ENCODE measurements at places on chromosomes 7 and 10.
A peak's percentile ranks its signal among the peaks of the same experiment; 100 is the strongest.

- no peak for DNase-seq
These were observed 17.9 kb upstream of the CLEC2L start for GRCh38 chr7:139505563-139505962.

DNA sequence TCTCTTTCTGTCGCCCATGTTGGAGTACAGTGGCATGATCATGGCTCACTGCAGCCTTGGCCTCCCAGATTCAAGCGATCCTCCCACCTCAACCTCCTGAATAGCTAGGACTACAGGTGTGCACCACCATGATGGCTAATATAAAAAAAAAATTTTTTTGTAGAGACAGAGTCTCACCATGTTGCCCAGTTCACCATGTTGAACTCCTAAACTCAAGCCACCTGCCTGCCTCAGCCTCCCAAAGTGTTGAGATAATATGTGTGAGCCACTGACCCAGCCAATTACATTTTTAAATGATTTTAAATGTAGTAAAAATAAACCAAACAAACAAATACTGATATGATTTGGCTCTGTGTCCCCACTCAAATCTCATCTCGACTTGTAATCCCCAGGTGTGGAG, 101.7 kb upstream of the LEP start:
- no peak for DNase-seq

DNA sequence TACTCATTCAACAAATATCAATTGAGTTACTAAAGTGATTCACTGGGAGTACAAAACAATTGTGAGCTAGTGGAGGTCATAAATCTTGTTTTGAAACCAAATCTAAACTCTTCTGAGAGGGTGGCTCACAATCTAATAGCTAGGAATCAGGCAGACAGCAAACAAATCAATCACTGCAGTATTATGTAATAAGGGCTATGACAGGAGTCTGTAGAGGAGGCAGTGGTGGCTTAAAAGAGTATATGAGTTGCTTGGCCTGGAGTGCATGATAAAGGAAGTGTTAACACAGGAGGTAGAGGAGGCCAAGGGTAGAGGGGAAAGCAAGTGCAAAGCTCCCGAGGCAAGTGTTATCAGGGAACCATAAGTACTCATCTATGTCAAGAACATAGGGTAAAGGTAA, 16.5 kb downstream of the MYPN start:
- DNase-seq = no peak

- no peak for DNase-seq
These were observed 28.1 kb upstream of the RPA3 start for GRCh38 chr7:7746458-7746857.

- DNase-seq = no peak
These were observed 25.3 kb upstream of the PPIF start for GRCh38 chr10:79321951-79322350.

- DNase-seq = no peak
These were observed 11.7 kb downstream of the NIPSNAP2 start for GRCh38 chr7:55975988-55976633.

- no peak for DNase-seq
These were observed 691.9 kb downstream of the INHBA start for GRCh38 chr7:41010967-41011366.

- DNase-seq = no peak
These were observed 234.2 kb downstream of the PRPF18 start for GRCh38 chr10:13820964-13821337.

GRCh38 chr7:75531359-75531821, 39.3 kb downstream of the SPDYE5 start:
- peak; percentile 32 for DNase-seq

GRCh38 chr10:128310971-128311658, 184.9 kb upstream of the MKI67 start:
- DNase-seq = no peak

- no peak for DNase-seq
These were observed 352.1 kb downstream of the FRMD4A start for GRCh38 chr10:13978533-13979115.

DNA sequence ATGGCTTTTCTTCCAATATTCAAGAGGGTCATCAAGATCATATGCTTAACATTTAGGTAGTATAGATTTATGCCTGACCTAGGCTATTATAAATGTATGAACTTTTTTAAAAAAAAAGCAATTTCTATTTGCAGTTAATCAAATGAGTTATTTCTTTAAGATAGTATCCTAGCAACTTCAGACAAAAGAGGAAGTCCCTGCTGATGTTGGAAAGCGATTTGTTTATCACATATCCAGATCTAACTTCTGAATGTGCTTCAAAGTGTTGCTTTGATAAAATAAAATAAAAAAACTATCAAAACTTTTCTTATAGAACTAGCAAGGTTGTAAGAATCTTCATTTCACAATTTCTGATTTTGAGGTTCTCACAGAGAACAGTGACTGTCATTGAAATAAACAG, 401.9 kb upstream of the PHF14 start:
- no peak for DNase-seq

GRCh38 chr7:76411626-76412025, 2.1 kb upstream of the SSC4D start:
- no peak for DNase-seq

- no peak for DNase-seq
These were observed 68.5 kb upstream of the BMPER start for GRCh38 chr7:33836797-33837355.

- peak; percentile 32 for DNase-seq
These were observed 75.9 kb downstream of the OAT start for GRCh38 chr10:124342821-124343170.

Data from upper lobe of right lung (tissue), 1 donor.